ENCODE measurements at places on chromosomes 13 and 19.

DNA sequence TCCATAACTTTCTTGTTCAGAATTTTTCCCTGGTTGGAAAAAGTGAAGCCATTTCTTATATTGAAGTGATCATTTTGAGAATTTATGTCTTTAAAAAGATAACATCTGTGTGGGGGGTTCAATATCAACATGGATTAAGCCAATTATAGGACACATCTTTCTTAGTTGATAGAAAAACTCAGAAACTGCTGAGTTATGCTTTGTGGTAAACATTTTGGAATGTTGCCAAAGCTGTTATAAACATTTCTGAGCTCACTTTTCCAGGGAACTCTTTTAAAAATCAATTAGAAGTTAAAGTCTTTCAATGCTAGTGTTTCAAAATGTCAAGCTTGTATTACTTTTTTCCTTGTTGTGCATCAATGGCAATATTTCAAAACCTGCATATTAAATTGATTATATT is 248.8 kb downstream of the DACH1 start:
- no peak for DNase-seq

GRCh38 chr19:14528419-14529253 is 758 bp upstream of the TECR start:
- DNase-seq: no peak

DNA sequence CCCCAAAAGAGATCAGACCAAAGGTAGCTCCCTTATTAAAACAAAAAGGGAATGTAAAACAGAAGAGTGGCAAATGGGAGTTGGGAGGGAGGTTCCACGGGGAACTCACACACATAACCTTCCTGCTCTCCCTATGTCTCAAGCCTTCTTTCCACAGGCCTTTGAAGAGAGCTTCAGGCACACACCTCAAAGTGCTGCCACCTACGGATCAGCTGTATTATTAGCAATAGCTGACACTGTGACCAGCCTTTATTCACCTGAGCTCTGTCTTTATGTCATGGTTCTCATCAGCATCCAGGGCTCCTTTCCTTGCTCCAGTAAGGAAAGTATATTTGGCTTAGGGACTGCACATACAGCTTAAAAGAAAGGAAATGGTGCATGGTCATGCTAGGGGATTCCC is 11.3 kb downstream of the ZNF571 start:
- no peak for DNase-seq

- DNase-seq: no peak
These were observed 1049.8 kb downstream of the OLFM4 start for GRCh38 chr13:54078271-54078870.

- DNase-seq: peak; percentile 73
These were observed 107.5 kb downstream of the KLF12 start for GRCh38 chr13:74026753-74027152.

- no peak for DNase-seq
These were observed 43.6 kb downstream of the PDS5B start for GRCh38 chr13:32629866-32630265.

DNA sequence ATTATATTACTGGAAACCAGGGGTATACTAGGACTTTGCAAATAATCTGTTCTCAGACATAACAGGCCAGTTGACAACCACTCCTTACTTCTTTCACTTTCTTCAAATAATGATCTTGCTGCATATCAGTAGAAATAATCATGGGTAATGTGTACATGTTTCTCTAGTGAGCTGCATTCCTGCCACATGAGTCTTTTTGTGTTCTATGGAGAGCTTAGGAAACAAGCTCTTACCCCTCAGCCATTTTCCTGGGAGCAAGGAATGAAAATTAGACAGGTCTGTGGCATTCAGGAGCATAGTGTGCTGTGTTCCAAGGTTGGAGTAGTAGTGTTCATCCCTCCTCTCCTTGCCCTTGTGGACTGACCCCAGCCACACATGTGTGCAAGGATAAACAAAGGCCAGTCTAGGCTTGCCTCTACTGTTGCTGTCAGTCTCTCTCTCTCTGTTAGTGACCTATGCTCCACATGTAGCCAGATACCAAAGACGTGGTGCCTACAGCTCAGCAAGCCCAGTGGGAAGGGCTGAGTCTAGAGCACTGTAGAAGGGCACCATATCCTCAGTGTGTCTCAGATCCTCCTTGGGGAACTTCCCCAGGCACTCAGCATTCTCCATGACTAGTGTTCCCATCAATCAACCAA is 11.5 kb upstream of the OXGR1 start:
- DNase-seq: no peak
